Activated CD8-positive, alpha-beta T cell treated with anti-CD3 and anti-CD28 coated beads for 36 hours (primary cell): ENCODE measurements at places on chromosomes 12 and 14. TPM values are rescaled to one million over a fixed set of nuclear protein-coding genes. Genes with fewer than 3 reads are reported as not detected.

TPPP2 gene
- total RNA-seq, result not detected

CCDC88C gene
- total RNA-seq, result 87.8 TPM

KRT79 gene
- total RNA-seq, result 1.6 TPM

MYH6 gene
- total RNA-seq, result not detected

KRT72 gene
- total RNA-seq, result 0.16 TPM
